ENCODE measurements at places on chromosomes 5 and 9. TPM values are rescaled to one million over a fixed set of nuclear protein-coding genes. Genes with fewer than 3 reads are reported as not detected.

Gene TAF11L5
- not detected for total RNA-seq

Gene FLT4
- 5.1 TPM for total RNA-seq

Gene STOML2
- total RNA-seq: 69.6 TPM

Gene DPYSL3
- total RNA-seq: 38.6 TPM

Gene LSM11
- 4.1 TPM for total RNA-seq

Gene ARSI
- 0.49 TPM for total RNA-seq

Gene FOXI1
- total RNA-seq: not detected

Gene TCF7
- 6.6 TPM for total RNA-seq

Gene ANKRD31
- 0.38 TPM for total RNA-seq

Gene CARD6
- total RNA-seq: 40.3 TPM

Gene POLE3
- total RNA-seq: 20.7 TPM

Gene B4GALT1
- 39.6 TPM for total RNA-seq

Gene FRRS1L
- not detected for total RNA-seq

Gene GAS1
- total RNA-seq: 74.8 TPM

Gene JAKMIP2
- 2.0 TPM for total RNA-seq

Gene PCDHA12
- total RNA-seq: not detected

Gene TLE1
- total RNA-seq: 109 TPM

Gene OR1Q1
- not detected for total RNA-seq

Gene OTP
- not detected for total RNA-seq

Gene C5orf63
- total RNA-seq: 4.7 TPM

Measured in subcutaneous adipose tissue (tissue), 4 donors.